ENCODE measurements at places on chromosomes 7 and 10. TPM values are rescaled to one million over a fixed set of nuclear protein-coding genes. Genes with fewer than 3 reads are reported as not detected.

GRCh38 chr7:108322925-108323832 is 133.1 kb downstream of the NRCAM start:
- no peaks in the 10 kb centered on the region for H3K4me1 ChIP-seq
- H3K4me3 ChIP-seq, result no peak overlapping the region
- no peaks in the 10 kb centered on the region for H3K36me3 ChIP-seq
- no peak for DNase-seq
- H3K27me3 ChIP-seq, result no peaks in the 10 kb centered on the region

DNA sequence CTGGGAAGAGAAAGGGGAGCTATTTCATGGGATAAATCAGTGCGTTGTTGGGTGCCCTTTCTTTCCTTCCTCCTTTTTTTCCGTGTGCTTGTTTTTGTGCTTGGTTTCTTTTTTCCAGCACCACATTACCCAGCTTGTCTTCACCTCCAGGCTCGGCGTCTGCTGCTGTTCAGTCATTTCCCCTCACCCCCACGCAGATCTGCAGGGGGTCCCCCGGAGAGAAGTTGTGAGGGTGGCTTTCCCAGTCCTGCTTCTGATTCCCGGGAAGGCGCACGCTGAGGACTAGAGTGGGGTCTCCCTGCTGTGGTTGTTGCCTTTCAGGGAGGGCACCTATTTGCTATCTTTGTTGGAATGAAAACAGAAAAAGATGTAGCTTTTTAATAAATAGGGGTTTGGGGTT is 1.6 kb downstream of the CAMK1D start:
- H3K27me3 ChIP-seq, result peaks cover 2% of the 10 kb centered on the region
- no peaks in the 10 kb centered on the region for H3K36me3 ChIP-seq
- H3K4me1 ChIP-seq, result peaks cover 19% of the 10 kb centered on the region
- no peak for DNase-seq

DNA sequence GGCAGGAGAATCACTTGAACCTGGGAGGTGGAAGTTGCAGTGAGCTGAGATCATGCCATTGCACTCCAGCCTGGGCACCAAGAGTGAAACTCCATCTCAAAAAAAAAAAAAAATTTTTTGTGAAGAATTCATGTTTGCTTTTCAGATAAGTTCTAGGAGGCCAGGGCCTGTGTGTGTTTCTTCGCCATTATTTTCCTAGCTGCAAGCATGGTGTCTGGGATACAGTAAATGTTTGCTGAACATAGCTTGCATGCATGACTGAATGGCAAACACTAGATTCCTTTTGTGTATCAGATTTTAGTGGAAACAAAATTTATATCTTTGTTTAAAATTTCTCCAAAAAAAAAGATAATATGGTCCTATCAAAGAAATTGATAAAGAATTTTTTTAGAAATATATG is 9.7 kb upstream of the MACC1 start:
- H3K4me3 ChIP-seq, result no peak overlapping the region
- no peaks in the 10 kb centered on the region for H3K27me3 ChIP-seq
- H3K36me3 ChIP-seq, result no peaks in the 10 kb centered on the region

DNA sequence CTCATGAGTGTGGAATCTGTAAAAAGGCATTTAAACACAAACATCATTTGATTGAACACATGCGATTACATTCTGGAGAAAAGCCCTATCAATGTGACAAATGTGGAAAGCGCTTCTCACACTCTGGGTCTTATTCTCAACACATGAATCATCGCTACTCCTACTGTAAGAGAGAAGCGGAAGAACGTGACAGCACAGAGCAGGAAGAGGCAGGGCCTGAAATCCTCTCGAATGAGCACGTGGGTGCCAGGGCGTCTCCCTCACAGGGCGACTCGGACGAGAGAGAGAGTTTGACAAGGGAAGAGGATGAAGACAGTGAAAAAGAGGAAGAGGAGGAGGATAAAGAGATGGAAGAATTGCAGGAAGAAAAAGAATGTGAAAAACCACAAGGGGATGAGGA is 207.7 kb downstream of the ZEB1 start:
- peak; percentile 53 for DNase-seq
- H3K27me3 ChIP-seq, result no peaks in the 10 kb centered on the region
- no peak overlapping the region for H3K27ac ChIP-seq
- peaks cover 53% of the 10 kb centered on the region for H3K36me3 ChIP-seq
- peaks cover 9% of the 10 kb centered on the region for H3K4me1 ChIP-seq

Gene TACR2
- total RNA-seq, result not detected

All from astrocyte (in vitro differentiated cells and primary cell).